ENCODE measurements at places on chromosomes 16 and 17.

DNA sequence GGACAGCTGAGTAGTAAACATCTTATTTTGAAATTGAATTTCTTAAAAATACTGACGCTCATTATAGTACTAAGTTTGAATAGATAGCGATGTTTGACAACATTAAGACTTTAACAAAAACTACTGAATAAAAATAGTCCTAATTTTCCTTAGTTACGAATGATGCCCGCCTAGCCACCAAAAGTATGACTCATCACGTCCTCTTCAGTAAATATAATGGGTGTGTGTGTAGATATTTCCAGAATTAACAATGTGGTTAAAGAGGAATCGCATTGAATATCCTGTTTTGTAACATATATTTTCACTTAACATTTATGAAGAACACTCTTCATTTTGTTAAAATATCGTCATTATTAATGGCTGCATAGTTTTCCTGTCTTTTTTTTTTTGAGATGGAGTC lies 187.6 kb downstream of the MYO1D start:
- no peak for DNase-seq

DNA sequence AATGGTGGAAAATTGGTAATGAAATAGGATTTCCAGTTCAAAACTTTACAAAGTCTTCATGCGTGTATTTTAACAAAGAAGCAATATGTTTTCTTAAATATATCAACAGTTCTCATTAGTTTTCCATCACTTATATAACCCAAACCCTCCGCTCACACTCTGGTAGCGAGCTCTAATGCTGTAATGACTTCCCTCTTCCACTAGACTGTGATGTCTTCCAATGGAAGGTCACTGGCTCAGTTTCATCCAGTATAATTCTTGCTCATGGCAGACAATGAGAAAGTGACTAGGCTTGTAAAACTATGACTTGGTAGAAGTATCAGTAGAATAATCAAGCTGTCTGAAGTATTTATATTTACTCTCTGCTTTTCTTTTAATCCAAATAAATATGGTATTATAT lies 32.8 kb downstream of the NETO2 start:
- no peak for DNase-seq

DNA sequence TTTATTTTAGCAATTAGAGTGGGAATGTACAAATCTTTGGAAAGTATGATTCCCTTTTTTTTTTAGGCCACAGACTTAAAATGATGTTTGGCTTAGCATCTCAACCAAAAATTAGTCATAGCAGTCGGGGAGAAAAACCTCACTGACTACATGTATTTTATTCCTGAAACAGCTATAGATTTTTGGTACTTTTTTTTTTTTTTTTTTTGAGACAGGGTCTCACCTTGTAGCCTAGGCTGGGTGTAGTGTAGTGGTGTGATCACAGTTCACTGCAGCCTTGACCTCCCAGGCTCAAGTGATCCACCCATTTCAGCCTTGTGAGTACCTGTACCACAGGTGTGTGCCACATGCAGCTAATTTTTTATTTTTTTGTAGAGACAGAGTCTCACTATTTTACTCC lies 23.4 kb downstream of the RNFT1 start:
- no peak for DNase-seq

DNA sequence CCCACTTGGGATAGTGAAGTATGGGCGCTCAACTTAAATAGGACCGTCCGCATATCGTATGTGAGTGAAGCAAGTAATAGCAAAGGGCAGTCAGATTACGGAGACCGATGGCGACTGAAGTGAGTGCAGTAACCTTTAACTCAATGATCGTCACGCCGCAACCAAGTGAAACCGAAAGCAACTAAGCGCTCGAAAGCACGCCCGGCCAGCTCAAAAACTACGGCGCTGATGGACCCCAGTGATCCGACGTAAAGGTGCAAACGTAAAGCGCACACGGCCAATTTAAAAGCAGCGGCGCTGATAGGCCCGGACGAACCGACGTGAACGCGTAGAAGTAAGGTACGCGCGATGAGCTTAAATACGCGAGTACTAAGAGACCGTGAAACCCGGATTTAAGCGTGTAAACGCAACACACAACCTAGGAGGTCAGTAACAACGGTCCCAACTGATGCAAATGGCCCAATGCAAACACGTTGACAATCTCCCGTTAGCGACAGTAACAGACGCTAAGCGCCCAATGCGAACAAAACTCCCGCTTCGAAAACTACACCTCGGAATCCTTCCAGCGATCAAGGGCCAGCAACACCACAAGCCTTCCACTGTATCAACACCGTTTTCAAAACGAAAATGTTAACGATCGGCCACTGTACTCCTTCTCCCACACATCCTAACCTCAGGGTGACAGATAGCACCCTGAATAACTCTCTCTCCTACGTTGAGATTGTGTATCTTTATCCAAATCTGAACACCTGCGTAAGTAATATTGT lies 37.9 kb upstream of the ARL4D start:
- DNase-seq: peak; percentile 82

DNA sequence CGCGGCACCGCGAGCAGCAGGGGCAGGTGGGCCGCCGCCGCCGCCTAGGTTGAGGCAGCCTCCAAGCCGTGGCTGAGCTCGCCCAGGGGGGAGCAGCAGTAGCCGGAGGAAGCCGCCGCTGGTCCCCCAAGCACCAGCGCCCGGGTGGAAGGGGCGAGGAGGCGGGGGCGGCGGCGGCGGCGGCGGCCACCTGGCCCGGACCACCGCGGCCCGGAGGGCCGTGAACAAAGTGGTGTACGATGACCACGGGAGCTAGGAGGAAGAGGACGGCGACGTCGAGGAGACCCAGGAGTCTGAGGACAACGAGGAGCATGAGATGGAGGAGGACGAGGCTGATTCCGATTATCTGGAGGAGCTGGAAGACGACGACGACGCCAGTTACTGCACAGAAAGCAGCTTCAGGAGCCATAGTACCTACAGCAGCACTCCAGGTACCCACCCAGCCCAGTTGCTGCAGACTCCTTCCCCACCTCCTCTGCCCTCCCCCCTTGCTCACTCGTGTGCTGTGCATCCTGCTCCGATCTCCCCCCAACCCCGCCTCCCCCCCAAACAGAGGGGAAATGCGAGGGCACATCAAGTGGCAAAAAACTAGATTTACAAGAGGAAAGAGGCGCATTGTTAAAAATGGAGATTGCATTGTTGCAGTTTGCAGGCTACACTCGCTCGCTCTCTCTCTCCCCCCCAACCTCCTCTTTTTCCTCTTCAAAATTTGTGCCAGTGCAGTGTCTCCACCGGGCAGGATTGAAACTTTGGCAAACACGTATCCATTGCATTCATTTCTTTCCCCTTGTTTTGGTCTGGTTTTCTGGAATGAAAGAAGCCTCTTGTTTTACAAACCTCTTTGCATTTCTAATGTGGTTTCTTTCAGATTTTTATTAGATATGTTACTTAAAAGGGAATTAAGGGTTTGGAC lies 41.8 kb upstream of the AMZ2 start:
- DNase-seq: peak; percentile 45

DNA sequence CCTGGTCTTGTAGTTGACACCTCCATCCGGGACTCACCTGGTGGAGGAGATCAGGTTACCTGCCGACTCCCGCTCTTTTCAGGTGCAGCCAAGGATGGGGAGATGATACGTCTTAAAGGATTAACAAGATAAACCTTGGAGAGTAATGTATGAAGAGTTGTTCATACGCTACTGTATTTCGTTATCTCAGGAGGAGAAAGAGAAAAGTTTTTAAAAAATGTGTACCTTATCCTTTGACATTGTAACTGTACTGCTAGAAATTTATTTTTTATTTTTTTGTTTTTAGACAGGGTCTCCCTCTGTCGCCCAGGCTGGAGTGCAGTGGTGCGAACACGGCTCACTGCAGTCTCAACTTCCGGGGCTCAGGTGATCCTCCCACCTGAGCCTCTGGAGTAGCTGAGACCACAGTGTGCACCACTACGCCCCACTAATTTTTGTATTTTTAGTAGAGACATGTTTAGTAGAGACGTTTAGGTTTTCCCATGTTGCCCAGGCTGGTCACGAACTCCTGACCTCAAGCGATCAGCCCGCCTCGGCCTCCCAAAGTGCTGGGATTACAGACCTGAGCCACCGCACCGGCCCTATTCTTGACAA lies 764 bp upstream of the SMURF2 start:
- no peak for DNase-seq
